ENCODE measurements at places on chromosomes 5 and 9.

DNA sequence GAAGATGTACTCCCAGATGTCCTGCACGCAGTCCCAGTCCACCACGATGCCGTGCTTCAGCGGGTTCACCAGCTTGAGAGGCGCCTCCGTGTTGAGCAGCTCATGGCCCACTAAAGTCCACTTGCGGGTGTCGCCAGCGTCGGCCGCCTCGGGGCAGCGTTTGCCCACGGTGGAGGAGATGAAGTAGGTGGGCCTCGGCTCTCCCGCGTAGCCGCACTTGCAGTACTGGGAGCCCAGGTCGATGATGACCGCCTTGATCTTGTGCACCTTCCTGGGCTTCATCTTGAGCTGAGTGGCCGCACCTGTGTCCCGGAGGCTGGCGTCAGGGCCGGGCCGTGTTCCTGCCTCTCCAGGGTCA lies 278 bp downstream of the ACTL7B start:
- no peak for DNase-seq

GRCh38 chr5:150118561-150119229 lies 32.3 kb upstream of the CSF1R start:
- no peak for DNase-seq

- no peak for DNase-seq
Observed at GRCh38 chr5:4011943-4012342, 416.3 kb downstream of the IRX1 start.

- peak; percentile 33 for DNase-seq
Observed at GRCh38 chr5:174951151-174951780, 226.9 kb downstream of the MSX2 start.

All from AG04449 (cell line).